Endothelial cell (in vitro differentiated cells): ENCODE measurements at places on chromosomes 2 and 18. TPM values are rescaled to one million over a fixed set of nuclear protein-coding genes. Genes with fewer than 3 reads are reported as not detected.

ARHGAP25 gene
- total RNA-seq, result 4.6 TPM

DNA sequence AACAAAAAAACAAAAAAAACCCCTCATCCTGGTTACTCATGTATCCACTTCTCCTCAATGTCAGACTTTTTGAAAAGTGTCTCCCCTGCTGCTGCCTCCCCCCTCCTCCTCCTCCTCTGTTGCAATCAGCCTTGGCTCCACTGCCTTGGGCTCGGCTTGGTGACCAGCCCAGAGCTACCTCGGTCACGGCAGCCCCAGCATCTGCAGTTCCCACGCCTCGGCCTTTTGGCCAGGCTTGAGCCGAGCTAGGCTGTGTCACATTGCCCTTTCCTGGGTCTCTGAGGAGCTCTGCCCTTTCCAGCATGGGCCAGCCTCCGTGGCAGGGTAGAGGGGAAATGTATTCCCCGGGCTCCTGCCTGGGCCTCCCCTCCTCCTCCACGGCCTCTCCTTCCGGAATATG, 22.7 kb upstream of the INHBB start:
- no peak for DNase-seq

- no peak for DNase-seq
Measured at GRCh38 chr2:207260947-207261346, 95.2 kb upstream of the KLF7 start.

DNA sequence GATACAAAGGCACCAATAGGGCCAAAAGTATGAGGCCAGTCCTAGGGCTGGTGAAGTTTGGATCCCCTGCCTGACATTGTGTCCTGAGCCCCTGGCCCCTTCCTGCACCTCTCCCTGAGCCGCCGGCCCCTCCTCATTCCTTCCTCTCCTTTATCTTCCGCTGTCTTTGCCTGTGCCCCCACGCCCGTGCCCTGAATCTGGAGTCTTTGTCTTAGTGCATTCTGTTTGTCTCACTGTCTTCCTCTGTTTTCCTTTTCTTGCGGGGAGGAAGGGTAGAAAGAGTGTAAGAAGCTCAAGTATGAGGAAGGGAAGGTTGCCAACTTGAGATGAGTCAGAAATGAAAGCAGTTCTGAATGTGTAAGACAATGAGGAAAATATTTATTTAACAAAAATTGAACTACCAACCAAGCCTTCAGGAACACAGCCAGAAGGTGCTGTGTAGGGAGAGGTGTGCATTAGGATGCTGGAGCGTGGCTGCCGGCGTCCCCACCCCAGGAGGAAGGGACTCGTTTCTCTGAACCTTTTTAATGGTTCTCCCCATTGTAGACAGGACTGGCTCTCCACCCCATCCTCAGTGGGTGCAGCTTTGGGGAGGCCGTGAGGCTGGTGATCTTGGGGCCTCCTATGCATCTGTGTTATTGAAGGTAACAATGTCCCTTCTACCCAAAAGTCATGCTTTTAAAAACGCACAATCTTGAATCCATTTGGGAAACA, 133.1 kb downstream of the NEDD4L start:
- DNase-seq, result no peak

SERPINB4 gene
- total RNA-seq, result 0.41 TPM

DIPK1C gene
- 0.21 TPM for total RNA-seq
